SJCRH30 (cell line): ENCODE measurements at places on chromosomes 1 and 21. TPM values are rescaled to one million over a fixed set of nuclear protein-coding genes. Genes with fewer than 3 reads are reported as not detected.
A peak's percentile ranks its signal among the peaks of the same experiment; 100 is the strongest.

DNA sequence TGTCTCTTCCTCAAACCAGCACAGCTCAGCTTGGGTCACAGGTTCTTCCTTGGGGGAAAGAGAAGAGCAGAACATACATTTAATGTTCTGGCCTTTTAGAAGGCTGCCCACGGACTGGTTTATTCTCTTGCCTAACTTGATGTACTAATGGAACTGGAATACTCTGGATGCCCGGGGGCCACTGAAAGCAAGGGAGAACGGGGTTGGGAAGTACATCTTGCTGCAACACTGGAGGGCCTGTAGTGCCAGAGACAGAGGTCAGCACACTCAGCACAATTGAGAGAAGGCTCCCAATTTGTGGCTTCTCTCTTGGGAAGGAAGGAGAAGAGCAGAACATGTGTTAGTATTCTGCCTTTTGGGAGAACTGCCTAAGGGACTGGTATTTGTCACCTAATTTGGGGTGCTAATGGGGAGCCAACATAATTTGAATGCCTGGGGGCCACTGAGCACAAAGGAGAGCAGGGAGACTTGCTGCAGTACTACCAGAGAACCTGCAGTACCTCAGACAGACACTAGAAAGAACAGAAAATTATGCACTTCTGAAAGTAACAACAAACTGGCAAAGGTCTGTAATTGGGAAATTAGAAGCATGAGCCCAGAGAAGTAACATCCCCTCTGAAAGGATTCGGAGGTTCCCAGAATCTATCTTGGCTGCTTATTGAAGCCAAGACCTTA is 14.1 kb downstream of the ZNF691 start:
- no peak for DNase-seq

DNA sequence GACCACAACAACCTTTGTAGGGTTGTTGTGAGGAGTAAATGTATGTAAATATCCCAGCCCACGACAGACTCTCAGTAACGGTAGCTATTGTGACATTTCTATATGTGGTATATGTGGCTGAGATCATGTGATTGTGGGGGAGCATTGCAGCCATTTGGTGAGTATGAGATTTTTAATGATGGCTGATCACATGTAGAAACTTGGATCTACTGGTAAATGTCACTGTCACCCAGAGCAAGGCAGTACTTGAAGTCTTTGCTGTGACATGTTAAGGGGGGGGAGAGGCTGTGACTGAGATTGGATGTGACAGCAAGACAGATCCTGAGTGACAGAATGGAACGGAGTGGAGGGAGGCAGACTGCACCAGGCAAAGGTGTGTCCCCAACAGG is 23.9 kb upstream of the MEF2D start:
- DNase-seq, result no peak

- no peak for DNase-seq
Observed at GRCh38 chr1:66041654-66042053, 249.0 kb downstream of the PDE4B start.

GRCh38 chr21:14480411-14481031 is 65.6 kb downstream of the SAMSN1 start:
- no peak for DNase-seq

- DNase-seq, result peak; percentile 43
Observed at GRCh38 chr1:22105611-22106207, 37.2 kb downstream of the WNT4 start.

Gene UBL4B
- not detected in 2 replicates for total RNA-seq

Gene ADAM30
- not detected in 2 replicates for total RNA-seq

Gene ITLN2
- not detected in 2 replicates for total RNA-seq
